ENCODE measurements at places on chromosomes 3 and 15.
A peak's percentile ranks its signal among the peaks of the same experiment; 100 is the strongest.

- peak; percentile 46 for DNase-seq
Measured at GRCh38 chr3:153162513-153163392, 727 bp downstream of the RAP2B start.

DNA sequence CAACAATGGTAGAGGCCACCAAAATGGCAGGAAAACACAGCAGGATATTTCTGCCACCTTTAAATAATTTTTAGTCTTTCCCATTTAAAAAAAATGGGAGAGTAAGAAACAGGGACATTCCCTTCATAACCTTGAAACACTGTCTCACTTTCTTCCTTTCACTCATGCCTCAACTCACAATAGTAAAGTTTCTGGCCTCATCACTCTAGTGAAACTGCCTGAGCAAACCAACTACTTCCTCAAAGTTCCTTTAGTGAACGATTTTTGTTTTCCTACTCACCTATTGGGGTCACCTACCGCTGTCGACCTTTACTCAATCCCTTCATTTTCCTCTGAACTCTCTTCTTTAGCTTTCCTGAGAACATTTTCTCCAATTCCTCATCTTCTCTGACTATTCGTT is 33.0 kb downstream of the SHC4 start:
- no peak for DNase-seq

- DNase-seq, result no peak
Measured at GRCh38 chr3:30464381-30464780, 142.0 kb upstream of the TGFBR2 start.

- no peak for DNase-seq
Measured at GRCh38 chr3:120762615-120763014, 20.1 kb downstream of the GTF2E1 start.

- DNase-seq, result no peak
Measured at GRCh38 chr15:78055919-78056713, 21.4 kb downstream of the TBC1D2B start.

DNA sequence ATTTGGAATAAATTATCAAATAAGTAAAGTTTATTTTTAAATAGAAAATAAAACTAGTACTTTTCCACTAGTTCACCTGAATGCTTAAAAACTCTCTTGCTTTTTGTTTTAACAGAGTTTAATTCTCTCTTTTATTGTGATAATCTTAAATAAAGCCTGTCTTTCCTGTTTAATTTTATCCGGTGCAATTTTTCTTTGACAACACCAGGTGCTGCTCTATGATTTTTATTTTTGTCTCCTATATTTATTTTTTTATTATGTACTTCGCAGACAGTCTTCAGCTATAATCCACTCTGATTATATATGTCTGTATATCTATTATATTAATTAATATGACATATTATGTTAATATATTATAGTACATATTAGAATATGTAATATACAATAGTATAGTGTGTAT is 1293.0 kb upstream of the EPHA6 start:
- DNase-seq, result no peak

DNA sequence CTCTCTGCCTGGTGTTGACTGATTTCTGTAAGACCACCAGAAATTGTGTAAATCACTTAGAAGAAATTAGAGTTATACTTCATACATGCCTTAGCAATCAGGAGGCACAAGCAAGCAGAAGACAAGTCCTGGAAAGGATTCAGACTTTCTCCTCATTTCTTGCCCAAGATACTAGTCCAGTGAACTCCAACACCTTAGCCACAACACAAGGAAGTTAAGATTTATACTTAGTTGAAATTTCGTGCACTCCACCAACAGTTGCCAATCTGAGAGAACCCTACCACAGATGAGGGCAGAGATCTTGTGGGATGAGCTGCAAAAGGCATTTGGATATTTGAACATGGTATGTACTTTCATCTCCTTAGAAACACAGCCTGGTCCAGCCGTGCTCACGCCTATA is 2.3 kb downstream of the P3H2 start:
- no peak for DNase-seq

DNA sequence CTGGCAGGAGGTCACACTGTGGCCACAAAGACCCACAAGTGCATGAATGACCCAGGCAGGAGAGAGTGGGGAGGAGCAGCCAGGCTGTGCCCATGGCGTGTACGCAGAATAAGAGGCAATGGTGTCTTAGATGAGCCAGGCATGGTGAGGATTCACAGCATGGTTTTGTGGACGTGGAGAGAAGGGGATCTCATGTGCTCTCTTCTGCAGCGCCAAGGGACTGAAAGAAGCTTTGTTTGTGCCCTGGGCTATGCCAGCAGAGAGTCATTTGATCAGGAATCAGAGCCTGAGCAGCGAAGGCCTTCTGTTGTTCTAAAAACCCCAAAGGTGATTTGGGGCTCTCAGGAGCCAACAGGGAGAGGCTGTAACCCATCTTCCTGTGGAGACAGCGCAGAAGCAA is 18.7 kb upstream of the RPP14 start:
- DNase-seq, result no peak

- DNase-seq, result no peak
Measured at GRCh38 chr3:37601832-37602231, 259.8 kb upstream of the CTDSPL start.

DNA sequence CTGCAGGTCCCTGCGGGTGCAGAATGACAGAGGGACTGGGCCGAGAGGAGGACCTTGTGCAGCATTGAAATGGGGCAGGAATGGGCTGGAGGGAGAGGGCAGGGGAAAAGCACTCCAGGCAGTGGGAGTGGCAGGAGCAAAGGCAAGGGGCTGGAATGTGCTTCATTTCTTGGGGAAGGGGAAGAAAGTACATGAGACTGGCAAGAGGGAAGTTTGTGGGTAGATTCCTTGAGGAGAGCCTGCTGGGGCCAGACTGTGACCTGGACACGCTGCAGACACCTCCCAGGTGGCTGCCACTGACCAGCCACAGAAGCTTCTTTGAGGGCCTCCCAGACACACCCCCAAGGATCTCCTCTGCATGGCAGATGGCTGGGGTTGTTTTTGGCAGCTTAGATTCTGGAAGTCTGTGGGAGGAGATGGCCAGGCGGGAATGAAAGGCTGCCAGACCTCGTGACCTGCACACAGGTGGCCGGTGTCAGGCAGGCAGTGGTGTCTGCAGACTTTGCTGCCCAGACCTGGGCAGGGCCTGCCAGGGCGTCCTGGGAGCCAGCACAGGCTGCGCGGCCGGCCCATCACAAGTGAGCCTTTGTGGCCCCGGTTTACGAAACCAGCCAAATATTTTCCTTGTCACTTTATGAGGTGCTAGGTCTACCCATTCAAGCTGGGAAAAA is 53.1 kb downstream of the SPSB4 start:
- no peak for DNase-seq

DNA sequence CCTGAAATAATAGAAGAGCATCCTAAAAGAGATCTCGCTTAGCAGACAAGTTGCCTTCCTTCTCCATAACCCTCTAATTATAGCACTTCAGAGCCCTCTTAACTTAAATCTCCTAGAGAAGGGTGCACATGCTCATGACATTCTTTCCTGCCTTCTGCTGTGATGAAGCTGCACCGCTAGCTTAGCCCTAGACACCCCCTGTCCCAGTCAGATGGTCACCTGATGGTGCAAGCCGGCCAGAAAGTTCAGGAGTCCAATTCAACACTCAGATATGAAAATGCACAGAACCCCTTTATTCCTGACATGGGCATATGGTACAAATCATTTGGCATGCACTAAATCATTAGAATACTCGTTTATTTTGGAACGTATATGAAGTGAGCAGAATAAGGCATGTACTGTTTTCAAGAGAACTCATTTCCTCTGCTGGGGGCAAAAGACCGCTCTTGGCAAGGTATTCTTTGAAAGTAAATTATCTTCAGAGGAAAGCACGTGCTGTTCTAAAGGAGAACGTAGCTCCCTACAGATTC is 420.4 kb upstream of the PROK2 start:
- no peak for DNase-seq

DNA sequence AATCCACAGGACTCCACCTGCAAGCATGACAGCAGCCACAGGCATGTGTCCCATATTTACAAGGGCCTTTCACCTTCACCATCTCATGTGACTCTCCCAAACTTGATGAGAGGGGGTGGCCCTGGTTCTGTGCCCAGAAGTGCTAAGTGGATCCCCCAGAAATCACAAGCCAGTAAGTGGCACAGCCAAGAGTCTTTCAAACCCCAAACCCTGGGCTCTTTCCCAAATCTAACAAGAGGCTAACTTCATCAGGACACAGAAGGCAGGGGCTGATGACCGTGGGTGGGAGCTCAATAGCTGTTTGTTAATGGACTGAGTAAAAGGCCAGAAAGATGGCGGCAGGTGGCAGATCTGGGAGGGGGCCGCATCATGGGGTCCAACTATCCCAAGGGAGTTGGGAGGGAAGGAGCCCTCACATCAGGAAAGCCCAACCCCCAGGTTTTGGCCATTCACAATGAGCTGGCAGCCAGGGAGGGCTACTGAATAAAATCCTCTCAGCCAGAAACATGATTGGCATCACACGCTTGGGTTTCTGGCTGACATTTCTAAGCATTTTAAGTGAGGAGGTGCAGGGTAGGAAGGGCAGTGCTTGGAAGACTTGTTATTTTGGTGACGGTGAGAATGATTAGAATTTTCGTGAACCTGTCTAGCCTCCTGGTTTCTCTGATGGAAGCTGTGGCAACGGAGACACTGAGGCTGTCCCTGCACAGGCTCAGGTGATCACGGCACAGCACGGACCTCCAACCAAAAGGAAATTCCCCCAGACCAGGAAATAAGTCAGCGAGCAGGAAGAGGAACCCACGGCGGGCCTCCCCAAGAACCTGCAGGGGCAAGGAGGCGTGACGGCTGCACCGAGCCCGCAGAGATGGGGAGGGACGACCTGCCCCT is 109.3 kb downstream of the OXNAD1 start:
- DNase-seq, result no peak
